ENCODE measurements at places on chromosomes 16 and 17.

- DNase-seq, result no peak
Observed at GRCh38 chr17:47942096-47942510, 732 bp downstream of the PNPO start.

DNA sequence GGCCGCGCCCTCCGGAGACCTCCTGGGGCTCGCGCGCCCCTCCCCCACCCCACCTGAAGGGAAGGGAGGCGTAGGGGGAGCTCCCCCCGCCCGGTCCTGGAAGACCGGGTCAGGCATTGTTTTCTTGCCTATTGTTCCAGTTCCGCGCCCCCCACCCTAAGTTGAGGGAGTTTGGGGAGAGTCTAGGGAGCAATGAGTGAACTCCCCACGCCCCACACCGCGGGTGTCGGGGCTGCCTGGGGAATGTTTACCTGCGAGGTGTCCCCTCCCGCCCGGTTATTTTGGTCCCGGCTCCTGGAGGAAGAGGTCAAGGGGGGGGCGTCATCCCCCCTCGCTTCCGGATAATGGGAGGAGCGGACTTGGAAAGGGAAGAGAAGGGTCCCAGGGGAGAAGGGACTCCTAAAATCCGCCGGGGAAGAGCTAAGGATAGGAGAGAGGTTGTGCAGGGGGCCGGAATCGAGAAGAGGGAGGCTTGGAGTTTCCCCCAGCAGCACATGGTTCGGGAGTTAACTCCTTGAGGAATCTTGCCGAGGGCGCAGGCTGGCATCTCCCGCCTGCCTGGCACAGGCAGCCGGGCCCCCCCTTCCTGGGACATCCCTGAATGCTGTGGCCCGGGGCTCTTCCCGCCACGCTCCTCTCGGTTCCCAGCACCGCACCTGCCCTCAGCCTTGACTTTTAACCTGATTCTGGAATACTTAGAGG is 881 bp downstream of the MLLT6 start:
- DNase-seq, result peak; percentile 75

- no peak for DNase-seq
Observed at GRCh38 chr17:76972046-76972641, 103.9 kb downstream of the MGAT5B start.

- DNase-seq, result no peak
Observed at GRCh38 chr17:37025238-37025637, 76.5 kb downstream of the AATF start.

DNA sequence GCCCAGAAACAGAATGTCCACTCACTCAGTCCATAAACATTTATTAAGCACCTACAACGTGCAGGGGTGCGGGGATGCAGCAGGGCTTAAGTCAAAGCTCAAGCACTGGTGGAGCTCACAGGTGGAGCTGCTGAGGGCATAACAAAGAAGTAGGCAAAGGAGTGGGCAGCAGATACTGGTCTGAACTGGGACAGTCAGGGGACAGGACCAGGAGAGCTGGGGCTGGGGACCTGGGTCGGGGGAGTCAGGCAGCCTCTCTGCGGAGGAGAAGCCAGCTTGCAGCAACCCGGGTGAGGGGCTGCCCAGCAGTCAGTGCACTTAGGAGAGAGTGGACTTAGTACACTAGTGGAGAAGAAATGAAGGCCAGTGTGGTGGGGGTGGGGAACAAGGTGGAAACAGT is 10.0 kb upstream of the TNFRSF13B start:
- no peak for DNase-seq

Data from colonic mucosa (tissue), 4 donors.